ENCODE measurements at places on chromosomes 11 and 22. TPM values are rescaled to one million over a fixed set of nuclear protein-coding genes. Genes with fewer than 3 reads are reported as not detected.

Gene OR5I1
- not detected for total RNA-seq

Gene FDX1
- total RNA-seq = 11.1 TPM

Gene SRSF8
- 51.2 TPM for total RNA-seq

Gene TNNT3
- total RNA-seq = 4.7 TPM

Gene TEX12
- 0.75 TPM for total RNA-seq

Gene ETS1
- total RNA-seq = 20.7 TPM

Gene FXYD6
- total RNA-seq = 21.8 TPM

Gene EEF1G
- total RNA-seq = 3,224 TPM

Gene IGLL1
- not detected for total RNA-seq

Gene CHCHD10
- 3.8 TPM for total RNA-seq

Gene OR10A2
- total RNA-seq = not detected

Gene CLTCL1
- total RNA-seq = 6.9 TPM

Gene SHANK3
- 8.2 TPM for total RNA-seq

Gene BBOX1
- total RNA-seq = 48.8 TPM

Gene OR8D1
- total RNA-seq = not detected

Gene BTG4
- total RNA-seq = not detected

Gene TYR
- 11.4 TPM for total RNA-seq

Gene SCARF2
- total RNA-seq = 9.6 TPM

Gene BLID
- 0.75 TPM for total RNA-seq

Data from lower leg skin (tissue), 4 donors.